ENCODE measurements at places on chromosomes 3 and 15.

DNA sequence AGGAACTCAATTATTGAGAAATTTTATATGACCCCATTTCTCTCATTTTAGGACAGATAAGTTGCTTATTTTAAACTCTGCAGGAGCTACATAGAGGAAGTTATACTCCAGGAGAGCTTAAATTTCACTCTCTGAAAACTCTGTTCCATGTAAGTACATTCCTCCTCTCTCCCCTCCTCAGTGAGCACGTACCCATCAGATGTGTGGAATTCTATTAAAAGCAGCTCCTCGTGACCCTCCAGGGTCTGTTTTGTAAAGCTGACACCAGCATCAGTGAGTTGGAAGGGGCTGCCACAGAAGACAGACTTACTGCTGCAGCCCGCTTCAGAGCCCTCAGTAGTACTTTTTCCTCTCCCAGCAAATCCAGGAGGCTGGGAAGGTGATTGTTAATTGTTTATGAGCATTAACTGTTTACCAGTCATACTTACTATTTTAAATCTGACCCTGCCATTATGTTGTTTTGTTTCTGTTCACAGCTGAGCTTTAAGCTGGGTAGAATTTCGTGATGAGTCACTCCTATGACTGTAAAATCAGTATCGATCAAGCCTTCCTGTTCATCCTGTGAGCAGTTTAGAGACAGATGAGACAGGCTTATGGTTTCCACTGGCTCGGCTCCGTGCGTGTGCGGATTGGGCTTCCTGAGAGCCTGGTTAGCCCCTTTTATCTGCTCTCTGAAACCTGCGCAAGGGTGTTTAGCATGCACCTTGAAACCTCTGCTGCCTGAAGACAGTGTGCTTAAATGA, 20.4 kb downstream of the IGF1R start:
- DNase-seq: no peak

GRCh38 chr3:14946236-14946635, 1.1 kb upstream of the NR2C2 start:
- DNase-seq: no peak

- no peak for DNase-seq
Measured at GRCh38 chr3:165383381-165383780, 187.2 kb upstream of the SLITRK3 start.

GRCh38 chr15:35757765-35758164, 211.8 kb upstream of the DPH6 start:
- DNase-seq: no peak

- no peak for DNase-seq
Measured at GRCh38 chr15:57036352-57036751, 117.9 kb downstream of the TCF12 start.

DNA sequence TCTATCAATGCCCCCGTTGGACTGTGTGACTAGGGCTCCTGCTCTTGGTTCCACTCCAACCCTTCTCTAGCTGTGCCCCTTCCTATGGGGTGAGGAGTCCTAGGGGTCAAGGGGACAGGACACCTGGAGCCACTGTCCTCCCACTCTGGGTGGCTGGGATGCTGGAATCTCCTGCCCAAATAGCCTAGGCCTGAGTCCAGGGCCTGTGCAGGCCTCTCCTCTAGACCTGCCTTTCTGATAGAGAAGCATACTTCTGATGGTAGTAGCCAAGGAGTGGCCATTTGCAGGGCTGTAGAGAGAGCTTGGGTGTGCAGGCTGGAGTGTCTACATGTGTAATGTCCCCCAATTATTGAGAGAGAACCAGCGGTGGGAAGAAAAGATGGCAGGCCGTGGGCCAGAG, 54.2 kb downstream of the ITGA11 start:
- no peak for DNase-seq

- DNase-seq: no peak
Measured at GRCh38 chr3:40382617-40382979, 4.4 kb upstream of the ENTPD3 start.

- no peak for DNase-seq
Measured at GRCh38 chr3:63719796-63720445, 67.4 kb downstream of the SNTN start.
